ENCODE measurements at places on chromosomes 5 and 9.
A peak's percentile ranks its signal among the peaks of the same experiment; 100 is the strongest.

DNA sequence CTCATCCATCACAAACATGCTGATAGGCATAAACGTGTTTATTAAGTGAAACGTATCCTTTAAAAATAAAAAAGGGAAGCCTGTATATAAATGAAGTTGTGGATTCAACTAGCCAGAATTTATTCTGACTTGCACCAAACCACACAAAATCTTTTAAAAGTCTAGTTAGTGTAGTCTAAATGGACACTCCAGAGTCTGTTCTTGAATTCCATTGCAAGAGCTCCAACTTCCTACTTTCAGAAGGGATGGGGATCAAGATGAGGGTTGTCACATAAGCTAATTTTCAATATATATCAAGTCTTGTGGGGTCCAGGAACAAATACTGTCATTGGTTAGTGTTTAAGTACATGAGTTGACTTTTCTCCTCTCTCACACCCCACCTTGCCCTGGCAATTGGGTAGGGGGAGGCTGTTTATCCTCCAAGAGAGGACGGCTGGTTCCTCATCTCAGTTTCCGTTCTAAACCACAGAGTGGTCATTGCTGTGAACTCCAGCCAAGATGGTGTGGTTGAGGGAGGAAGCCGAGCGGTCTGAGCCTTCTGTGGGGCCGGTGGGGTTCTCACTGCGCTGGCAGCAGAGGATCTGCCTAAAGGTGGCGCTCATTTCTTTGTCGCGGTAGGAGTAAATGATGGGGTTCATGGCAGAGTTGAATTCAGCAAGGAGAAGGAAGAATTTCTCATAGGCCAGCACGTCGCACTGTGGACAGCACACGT lies 163.2 kb downstream of the LPAR1 start:
- no peak for DNase-seq

DNA sequence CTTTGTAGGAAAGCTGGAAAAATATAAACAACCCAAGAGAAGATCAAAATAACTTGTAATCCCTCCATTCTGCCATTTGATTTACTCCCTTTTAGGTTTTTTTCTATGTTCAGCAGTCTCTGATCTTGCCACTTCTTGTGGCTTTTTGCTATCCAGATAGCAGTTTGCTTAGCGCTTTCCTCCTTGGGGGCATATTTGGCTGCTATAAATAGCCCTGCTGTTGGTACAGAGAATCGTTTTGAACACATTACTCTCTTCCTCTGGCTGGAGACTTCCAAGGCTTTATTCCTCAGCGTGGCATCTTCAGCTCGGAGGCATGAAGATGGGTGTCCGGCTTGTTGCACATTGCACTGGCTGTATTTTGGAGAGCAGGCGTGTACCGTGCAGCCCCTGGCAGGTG lies 38.6 kb downstream of the HMCN2 start:
- no peak for DNase-seq

DNA sequence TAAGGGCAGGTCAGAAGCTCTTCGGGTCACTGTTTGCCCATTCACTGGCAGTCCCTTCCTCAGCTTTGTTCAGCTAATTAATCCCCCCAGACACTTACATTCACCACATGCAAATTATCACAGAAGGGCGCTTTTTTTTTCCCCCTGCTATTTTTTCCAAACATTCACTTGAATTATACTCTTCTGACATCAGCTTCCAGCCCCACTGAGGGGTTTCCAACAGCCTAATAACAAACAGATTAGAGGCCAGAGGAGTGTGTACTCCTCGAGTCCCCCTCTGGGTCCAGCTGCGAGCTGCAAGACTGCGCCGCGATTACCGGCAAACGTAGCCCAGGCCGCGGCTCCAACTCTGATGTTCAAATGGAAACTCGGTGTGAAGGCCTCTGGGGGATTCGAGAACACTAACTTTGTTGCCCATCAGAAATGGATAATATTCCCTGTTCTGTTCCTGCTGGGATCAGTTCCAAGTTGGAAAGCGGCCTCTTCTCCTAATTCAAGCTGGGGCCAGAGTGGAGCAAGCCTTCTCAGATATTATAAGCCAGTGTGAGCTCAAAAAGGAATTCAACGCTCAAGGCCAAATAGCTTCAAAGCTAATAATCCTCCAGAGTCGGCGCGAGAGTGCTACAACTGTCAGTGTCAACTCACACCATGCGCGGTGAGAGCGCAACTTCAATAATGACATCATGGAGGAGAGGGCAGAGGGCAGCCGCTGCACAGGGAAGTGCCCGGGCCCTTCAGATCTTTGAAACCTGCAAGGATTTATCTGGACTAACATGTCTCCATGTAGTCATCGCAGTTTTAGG lies 560.8 kb downstream of the BNC2 start:
- peak; percentile 89 for DNase-seq

- peak; percentile 24 for DNase-seq
These were observed 75.7 kb upstream of the GLIS3 start for GRCh38 chr9:4375424-4376200.

DNA sequence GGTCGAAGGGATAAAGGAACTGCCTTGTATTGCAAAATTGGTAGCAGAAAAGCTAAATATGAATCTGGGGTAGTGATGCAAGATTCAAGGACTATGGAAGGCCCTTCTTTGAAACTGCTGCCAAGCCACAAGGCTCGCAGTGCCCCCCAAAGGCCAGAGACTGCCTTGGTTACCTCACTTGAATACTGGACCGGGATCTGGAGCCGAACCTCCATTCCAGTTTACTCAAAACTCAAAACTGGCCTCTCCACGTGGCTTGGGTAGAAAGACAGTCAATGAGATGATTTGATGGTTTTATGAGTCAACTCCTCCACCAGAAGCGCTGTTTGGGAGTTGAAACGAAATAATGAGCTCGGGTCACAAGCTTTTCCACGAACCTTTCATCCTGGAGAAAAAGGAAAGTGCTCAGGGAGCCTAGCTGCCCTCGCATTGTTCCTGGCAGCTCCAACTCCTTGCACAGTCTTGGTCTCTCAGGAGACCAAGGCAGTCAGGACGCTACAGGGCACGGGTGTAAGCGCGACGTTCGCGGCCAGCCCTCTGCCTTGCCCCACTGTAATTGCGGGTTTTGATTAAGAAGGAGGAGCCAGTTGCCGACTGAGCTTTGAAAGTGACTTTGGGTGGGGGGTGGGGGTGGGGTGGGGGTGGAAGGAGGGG lies 2.8 kb downstream of the ST8SIA4 start:
- DNase-seq, result peak; percentile 34

DNA sequence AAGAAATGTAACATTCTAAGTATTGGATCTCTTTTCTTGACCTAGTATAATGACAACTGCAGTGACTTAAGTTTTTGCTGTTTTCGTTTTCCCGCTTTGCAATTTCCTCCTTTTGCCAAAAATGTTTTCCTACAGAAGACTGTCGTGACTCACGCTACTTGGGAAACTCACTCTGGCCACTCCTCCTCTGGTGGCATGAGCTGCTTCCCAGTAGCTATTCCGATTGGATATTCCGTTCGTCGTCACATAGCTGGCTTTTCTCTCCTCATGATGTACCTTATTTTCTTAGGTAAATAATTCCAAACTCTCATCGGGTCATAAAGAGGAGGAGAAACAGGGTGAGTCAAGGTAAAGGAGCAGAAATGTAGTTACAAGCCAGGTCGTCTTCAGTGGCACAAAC lies 64.9 kb downstream of the GOLPH3 start:
- DNase-seq, result no peak

- no peak for DNase-seq
These were observed 87.8 kb downstream of the RXRA start for GRCh38 chr9:134413890-134414623.

- no peak for DNase-seq
These were observed 17.1 kb upstream of the ADAMTS2 start for GRCh38 chr5:179362355-179362754.

GRCh38 chr9:24614070-24614469 lies 68.4 kb upstream of the IZUMO3 start:
- DNase-seq, result no peak

GRCh38 chr5:14880688-14881087 lies 9.1 kb upstream of the ANKH start:
- DNase-seq, result no peak

GRCh38 chr5:89458332-89458656 lies 575.3 kb upstream of the MEF2C start:
- no peak for DNase-seq

- DNase-seq, result no peak
These were observed 196.2 kb downstream of the DIRAS2 start for GRCh38 chr9:90446200-90446948.

DNA sequence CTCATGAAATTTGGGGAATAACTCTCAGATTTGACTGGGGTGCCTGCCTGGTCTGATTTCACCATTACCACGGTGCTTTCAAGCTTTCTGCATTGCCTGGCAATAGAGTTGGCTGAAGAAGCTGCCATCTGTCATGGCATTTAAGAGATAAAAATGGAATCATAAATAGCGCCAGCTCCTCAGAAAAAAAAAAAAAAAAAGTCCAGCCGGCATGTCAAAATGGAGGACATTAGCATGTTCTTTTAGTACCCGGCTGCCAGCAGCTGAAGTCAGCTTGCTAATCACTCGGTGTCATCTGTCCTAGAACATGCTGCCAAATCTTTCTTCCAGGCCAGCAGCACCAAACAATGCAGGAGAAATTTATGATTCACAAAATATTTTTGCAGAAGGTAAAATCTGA lies 57.7 kb upstream of the CER1 start:
- peak; percentile 61 for DNase-seq

- DNase-seq, result no peak
These were observed 460.4 kb downstream of the ACTL7B start for GRCh38 chr9:108395421-108395820.

DNA sequence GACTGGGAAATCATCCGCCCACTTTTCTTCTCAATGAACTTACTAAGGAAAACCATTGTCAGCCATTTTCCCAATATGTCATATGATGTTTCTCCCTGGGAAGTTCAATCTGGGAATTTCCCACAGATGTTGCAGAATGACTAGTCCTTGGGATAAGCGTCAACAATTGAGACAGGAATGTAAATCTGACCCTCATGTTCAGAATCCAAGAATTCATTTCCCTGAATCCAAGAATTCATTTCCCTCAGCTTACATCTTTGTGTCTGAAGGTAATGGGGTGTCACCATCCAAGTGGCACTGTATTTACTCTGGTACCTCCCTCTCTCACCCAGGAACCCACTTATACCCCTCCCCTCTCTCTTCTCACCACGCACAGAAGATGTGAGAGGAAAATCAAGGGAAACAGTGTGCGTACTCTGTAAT lies 7.4 kb downstream of the KLF9 start:
- DNase-seq, result no peak

DNA sequence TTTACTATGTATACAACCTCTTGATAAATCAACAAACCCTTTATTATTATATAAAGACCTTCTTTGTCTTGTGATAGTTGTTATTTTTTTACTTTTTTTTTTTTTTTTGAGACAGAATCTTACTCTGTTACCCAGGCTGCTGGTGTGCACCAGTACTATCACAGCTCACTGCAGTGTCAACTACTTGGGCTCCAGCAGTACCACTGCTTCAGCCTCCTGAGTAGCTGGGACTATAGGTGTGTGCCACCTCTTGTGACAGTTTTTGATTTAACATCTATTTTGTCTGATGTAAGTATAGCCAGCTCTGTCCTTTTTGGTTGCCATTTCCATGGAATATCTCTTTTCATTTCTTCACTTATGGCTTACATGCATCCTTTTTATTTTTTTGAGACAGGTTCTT lies 42.6 kb downstream of the CREBRF start:
- DNase-seq, result no peak

DNA sequence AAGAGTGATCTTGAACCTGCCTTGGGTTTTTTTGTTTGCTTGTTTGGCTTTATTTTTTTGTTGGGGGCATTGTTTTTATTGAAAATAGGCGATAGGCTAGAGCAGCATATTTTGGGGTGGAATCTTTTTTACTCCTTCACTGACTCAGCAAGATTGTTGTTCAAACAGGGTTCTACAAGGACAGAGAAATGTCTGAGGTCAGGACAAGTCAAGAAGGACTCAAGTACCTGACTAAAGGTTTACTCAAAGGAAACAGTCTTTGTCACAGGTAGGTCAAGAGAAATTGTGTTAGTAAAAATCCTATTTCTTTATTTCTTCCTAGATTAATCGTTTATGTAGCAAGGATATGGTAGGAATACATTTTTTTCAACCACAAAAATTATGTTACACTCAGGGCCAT lies 1564.0 kb upstream of the CDH9 start:
- DNase-seq, result no peak

- peak; percentile 43 for DNase-seq
These were observed 224.7 kb downstream of the GDNF start for GRCh38 chr5:37615184-37615583.

DNA sequence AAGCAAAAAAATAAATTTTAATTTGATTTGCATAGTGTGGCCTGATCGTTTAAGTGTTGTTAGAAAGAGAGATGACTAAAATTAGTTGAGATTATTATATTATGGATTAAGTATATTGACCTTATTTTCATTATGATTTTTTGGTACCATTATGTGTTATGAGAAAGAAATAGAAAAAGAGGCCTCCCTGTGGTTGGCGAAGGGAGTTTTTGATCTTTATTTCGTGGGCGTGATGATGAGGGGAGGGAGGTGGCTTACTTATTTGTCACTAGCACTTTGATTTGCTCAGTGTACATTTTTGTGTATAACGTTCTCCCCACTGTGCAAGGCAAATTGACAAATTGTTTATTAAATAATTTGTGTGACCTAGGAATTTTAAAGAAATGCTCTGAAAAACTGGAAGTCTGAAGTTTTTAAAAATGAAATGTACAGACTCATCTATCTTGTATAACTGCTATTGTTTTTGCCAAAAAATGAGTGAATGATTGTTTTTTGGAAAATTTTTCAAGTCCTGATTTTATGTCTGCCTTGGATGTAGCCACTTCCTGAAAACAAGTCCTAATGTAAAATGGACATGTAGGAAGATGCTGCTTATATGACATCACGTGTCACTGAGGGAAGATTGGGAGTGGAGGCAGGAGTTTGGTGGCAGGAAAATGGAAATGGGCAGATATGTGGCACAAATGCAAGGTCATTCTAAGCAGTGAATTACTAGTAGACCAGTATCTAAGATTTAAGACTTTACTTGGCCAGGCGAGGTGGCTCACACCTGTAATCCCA lies 3.0 kb downstream of the DAPK1 start:
- DNase-seq, result no peak

- no peak for DNase-seq
These were observed 47.9 kb upstream of the ZBTB43 start for GRCh38 chr9:126756876-126757415.

GRCh38 chr5:4576161-4576748 lies 563.9 kb upstream of the ADAMTS16 start:
- DNase-seq, result peak; percentile 73

- no peak for DNase-seq
These were observed 171.4 kb upstream of the NR4A3 start for GRCh38 chr9:99650187-99650874.

DNA sequence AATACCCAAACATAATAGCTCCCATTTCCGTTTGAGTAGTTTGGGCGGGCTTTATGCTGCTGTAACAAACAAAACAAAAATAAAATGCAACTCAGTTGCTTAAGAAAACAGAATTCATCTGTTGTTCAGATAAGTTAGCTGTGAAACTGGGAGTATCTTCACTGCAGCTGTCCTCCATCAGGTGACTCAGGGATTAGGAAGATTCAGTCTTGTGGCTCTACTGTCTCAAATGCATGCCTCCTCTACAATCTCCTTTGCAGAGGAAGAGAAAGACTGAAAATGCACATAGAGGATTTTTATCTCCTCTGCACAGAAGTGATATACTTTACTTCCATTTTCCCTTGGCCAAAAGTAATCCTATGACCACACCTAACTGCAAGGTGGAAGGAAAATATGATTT lies 883.7 kb downstream of the PTPRD start:
- no peak for DNase-seq

GRCh38 chr9:11039006-11039405 lies 426.2 kb upstream of the PTPRD start:
- no peak for DNase-seq

Measured in muscle of arm (tissue), 14 donors.